Tongue (tissue), 3 donors: ENCODE measurements at places on chromosomes 7 and 10.

GRCh38 chr10:98472196-98472595 lies 25.5 kb upstream of the HPS1 start:
- no peak for DNase-seq

- no peak for DNase-seq
These were observed 276.1 kb downstream of the PHTF2 start for GRCh38 chr7:78074713-78075112.

DNA sequence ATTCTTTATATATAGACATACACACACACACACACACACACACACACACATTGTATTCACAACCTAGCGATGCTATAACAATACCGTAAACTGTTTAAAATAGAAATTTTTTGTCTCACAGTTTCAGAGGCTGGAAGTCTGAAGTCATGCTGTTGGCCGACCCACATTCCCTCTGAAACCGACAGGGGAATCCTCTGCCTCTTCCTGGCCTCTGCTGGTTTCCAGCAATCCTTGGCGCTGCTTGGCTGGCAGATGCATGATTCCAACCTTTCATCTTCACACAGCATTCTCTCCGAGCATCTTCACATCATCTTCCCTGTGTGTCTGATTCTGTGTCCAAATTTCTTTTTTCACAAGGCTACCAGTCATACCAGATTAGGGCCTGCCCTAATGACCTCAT lies 94.8 kb downstream of the CCDC71L start:
- DNase-seq, result no peak

DNA sequence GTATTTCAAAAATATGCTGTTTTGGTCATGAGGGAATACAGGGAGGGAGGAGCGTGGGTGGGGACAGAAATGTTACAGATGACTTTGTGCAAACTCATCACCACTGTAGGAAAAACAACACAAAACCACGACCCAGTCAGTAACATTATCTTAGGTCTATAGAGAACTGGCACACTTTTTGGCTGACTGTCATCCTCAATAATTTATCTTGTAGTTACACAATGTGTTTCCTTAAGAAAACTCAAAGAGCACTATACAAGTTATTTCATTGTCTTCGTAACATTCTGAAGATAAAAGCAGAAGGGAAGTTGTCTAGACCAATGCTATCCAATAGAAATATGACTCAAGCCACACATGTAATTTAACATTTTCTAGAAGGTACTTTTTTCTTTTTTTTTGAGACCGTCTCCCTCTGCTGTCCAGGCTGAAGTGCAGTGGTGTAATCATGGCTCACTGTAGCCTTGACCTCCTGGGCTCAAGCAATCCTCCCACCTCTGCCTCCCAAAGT lies 16.9 kb upstream of the CDK14 start:
- no peak for DNase-seq

- no peak for DNase-seq
These were observed 4.2 kb downstream of the PHTF2 start for GRCh38 chr7:77802557-77803405.

DNA sequence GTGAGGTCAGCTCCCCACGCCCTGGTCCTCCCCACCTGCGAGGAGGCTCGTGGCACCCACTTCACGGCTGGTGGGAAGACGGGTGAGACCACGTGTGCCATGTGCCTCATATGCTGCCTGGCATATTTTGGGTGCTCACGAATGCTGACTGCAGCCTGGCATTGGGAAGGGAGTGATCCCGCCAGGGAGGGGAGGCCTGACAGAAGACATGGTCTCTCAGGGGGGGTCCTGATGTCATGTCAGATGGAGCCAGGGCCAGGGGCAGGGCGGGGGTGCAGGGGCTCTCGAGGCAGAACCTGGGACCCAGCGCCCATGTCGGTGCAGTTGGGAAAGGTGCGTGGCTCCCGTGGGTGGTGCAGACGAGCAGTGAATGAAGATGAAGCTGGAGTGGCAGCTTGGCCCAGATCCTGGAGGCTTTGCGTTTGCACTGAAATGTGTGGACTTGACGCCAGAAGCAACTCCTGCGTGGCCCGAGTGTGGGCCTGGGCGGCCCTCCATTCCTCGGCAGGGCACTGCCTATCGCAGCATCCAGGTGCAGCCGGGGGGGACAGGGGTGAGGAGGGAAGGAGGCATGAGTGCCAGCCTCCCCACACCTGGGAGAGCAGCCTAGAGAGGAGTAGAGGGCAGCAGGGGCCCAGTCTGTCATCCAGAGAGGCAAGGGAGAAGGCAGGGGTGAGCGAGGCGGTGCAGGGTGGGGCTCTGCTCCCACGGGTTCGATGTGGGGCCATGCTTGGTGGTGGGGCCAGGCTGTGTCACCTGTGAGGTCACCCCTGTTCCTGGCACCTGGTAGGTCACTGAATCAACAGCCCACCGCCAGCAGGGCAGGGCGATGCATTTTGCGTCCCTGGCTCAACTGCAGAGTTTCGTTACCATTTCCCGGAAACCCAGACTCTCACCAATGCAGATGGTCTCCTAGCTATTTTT lies 385.6 kb downstream of the DNAJB6 start:
- DNase-seq, result no peak

DNA sequence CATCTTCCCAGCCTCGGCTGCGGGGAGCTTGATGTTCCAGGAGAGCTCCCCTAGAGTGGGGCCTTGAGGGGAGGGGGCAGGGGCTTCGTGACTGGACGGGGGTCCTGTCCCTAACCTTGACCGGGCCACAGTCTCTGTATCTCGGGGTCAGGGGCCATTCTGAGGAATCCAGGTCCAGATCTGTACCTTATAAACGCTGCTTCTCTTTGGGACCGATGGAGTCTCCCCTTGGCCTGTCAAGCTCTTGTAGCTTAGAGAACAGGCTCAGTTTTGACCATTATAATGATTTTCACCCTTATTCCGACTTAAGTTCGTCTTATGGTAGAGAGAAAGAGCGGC lies 831 bp downstream of the ZKSCAN5 start:
- DNase-seq, result no peak

DNA sequence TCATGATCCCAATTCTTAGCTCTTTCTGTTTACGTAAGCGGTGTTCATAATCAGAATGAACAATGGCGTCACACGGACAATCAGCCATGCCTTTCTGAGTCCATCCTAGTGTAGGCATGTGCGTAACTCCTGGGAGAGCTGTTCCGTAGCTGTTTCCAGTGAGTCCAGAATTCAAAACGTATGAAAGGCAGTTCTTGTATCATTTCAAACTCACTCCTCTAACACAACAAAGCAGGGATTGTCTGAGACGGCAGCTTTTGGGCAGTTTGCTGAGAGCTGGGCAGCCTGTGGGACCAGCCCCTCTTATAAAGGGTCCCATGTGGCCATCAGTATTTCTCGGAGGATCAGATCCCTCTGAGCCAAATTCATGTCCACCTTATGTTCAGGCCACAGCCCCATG lies 43.4 kb downstream of the PSPH start:
- DNase-seq, result peak; percentile 5

- no peak for DNase-seq
These were observed 319.7 kb downstream of the GFRA1 start for GRCh38 chr10:115953281-115953680.

DNA sequence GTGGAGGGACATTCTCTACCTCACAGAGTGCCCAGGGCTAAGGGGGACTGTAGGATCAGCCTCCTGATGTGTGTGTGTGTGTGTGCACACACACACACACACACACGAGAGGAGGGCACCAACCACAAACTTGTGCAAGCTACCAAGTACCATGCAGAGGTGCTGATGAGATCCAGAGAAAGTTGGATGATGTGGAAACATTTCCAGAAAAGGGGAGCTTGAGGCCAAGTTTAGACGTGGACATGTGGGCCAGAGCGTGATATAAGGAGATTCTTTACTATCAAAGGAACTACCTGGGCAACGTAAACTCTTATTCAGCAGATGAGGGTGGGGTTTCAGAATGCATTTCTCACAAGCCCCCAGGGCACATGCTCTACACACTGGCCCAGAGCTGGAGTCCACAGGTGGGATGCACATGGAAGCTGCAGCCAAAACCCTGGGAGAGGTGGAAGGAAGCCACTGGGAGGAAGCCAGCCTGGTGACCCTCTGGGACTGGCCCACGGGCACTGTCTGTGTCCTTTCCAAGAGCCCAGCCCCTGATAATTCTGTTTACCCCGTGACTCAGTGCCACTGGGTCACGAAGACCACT lies 53.5 kb downstream of the DLG5 start:
- no peak for DNase-seq

DNA sequence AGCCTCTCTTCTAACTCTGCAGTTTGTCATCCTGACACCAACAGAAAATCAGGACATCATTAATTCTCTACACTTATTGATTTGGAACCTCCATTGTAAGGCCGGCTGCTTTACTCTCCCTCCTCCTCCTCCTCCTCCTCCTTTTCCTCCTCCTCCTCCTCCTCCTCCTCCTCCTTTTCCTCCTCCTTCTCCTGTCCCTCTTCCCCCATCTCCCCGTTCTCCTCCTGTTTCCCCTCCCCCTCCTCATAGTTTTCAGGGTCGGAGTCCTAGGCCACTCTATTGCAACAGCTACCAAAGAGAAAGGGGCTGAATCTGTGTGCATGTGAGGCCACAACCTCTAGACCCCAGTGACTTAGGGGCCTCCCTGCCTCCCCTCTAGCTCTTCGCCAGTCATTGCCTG lies 136.1 kb downstream of the HECW1 start:
- DNase-seq, result no peak

DNA sequence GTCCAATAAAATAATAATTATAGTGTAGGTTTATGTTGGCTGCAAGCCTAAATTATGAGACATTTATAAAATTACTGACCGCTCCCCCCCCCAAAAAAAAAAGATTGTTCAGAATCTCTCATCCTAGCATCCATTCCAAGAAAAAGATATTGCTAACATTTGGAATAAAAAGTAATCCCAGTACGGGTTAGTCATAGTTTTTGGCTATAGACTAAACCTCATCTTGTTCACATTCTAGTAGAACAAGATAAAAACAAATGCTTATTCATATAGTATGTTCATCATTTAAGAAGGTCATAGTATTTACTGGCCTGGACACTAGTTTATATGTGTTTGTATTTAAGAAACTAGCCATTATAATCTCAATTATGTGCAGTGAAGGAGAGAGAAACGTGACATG lies 44.0 kb downstream of the ADK start:
- DNase-seq, result no peak

DNA sequence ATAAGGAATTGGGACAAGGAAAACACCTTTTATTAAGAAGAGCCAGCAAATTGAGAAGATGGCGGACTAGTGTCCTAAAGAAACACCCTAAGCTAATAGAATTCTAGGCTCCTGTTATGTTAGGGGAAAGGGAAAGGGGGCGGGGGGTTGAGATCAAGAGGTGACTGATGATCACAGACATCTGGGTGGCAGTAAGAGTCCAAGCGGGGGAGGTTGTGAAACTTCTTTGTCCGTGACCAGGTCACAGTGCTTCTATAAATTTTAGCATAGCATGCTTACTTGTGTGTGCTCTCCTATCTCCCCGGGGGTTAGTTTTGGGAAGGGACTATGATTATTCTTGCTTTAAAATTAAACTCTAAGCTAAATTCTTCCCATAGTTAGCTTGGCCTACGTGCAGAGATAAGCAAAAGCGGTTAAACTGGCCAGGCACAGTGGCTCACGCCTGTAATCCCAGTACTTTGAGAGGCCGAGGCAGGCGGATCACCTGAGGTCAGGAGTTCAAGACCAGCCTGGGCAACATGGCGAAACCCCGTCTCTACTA lies 262.1 kb downstream of the SKIDA1 start:
- no peak for DNase-seq

GRCh38 chr10:71035511-71036296 lies 147.3 kb upstream of the PCBD1 start:
- no peak for DNase-seq

GRCh38 chr7:107836237-107837144 lies 33.5 kb upstream of the SLC26A3 start:
- DNase-seq, result no peak

DNA sequence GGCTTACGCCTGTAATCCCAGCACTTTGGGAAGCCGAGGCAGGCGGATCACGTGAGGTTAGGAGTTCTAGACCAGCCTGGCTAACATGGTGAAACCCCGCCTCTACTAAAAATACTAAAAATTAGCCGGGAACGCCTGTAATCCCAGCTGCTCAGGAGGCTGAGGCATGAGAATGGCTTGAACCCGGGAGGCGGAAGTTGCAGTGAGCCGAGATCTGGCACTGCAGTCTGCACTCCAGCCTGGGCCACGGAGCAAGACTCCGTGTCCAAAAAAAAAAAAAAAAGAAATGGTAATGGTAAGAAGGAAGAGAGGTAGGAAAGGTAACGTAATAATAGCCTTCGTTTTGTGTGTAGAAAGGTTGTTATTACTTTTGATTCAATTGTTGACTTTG lies 1.2 kb downstream of the HSPA14 start:
- DNase-seq, result no peak

DNA sequence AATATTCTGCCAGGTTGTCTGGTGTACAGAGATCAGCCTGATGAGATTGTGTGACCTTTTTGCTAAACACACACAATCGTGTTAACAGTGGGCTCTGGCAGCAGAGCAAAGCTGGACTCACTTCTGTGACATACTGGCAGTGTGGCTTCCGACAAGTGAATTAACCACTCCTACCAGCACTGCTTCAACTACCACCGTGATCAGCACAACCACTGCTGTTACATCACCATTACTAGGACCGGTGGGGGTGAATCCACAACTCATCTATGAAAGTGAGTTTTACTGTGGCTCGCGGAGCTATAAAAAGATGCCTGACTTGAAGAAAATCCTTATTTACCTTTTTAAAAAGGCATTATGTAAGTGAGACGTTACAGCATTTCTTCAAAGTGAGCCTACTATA lies 135.6 kb downstream of the WDR37 start:
- no peak for DNase-seq

DNA sequence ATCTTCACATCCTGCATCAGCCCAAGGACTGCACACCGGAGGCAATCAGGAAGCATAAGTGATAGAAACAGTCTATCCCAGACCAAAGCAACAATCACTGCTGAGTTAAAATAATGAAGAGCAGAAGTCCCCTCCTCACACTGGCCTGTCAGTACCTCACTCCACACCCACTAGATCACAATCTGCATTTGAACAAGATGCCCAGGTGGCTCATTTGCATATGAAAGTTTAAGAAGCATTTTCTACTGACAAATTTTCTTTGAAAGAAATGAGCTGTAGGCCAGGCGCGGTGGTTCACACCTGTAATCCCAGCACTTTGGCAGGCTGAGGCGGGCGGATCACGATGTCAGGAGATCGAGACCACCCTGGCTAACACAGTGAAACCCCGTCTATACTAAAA lies 77.4 kb downstream of the CUL2 start:
- DNase-seq, result no peak

GRCh38 chr10:97640868-97641811 lies 669 bp downstream of the PI4K2A start:
- DNase-seq, result peak; percentile 29

DNA sequence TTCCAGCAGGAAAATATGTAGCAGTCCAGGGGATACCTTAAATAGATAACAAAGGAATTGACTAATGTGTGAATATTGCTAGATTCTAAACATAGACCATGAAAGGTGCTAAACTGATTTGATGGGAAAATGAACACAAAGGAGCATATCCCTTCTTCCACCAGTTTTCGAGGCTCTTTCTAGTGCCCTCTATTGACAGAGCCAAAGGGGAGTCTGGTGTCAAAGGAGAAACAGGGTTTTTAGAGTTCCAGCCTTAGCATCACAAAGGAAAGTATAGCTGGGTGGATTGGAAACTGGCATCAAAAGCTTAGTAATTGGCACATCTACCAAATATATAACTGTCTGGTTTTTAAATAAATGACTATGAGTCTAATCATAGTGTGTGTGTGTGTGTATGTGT lies 636.8 kb downstream of the ETV1 start:
- no peak for DNase-seq

GRCh38 chr10:3348564-3348963 lies 176.0 kb upstream of the PITRM1 start:
- DNase-seq, result no peak
